ENCODE measurements at places on chromosomes 11 and 22.

- no peak for DNase-seq
Observed at GRCh38 chr11:20443596-20443995, 56.1 kb downstream of the PRMT3 start.

- no peak for DNase-seq
Observed at GRCh38 chr11:42249401-42249800, 789.9 kb upstream of the LRRC4C start.

DNA sequence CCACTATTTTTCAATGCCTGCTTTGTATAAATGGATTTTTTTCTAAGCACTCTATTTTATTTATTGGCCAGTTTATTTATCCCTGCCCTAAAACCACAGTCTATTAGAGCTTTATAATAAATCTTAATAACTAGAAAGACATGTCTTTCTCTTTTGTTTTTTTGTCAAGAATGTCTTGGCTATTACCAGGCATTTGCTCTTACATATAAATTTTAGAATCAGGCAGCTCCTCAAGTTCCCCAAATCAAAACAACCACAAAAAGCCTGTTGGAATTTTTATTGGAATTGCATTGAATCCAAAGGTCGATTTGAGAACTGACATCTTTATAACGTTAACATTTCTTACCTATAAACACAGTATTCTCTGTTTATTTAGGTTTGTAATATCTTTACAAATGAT is 85.8 kb upstream of the SC5D start:
- no peak for DNase-seq

DNA sequence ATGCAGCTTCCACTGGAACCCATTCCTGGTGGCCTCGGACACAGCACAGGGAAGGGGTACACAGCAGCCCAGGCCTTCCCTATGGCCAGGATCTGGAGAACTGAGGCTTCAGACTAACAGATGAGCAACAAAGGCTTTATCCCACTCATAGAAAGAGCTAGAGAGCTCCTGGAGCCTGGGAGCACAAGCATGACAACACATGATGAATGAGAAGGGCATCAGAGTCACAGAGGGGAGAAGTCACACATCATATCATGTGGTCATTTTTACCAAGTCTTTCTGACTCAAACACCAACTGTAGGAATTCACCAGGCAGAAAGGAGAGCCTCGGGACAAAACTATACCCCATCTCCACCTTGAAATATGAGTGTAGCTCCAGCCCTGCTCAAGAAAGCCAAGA is 43.2 kb downstream of the NRXN2 start:
- DNase-seq = no peak

GRCh38 chr11:73931039-73931645 is 19.7 kb upstream of the DNAJB13 start:
- peak; percentile 76 for DNase-seq

DNA sequence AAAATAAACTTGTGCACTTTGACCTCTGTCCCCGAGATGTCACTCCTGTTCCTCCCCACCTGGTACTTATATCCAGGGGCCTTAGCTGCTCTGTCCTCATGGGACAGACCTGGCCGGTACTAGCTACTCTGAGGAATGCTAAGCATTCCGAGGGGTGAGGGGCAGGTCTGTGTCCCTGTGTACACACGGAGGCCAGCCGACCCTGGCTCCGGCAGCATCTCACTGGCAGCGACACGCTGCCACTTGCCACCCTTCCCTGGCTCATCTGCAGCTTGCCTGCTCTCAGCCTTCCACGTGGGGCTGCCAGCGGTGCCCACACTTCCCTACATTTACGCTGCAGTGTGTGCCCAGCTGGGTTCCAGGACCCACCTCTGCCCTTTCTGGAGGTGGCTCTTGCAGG is 21.6 kb upstream of the TEF start:
- DNase-seq = peak; percentile 84

GRCh38 chr22:21915624-21916308 is 36.9 kb downstream of the PPM1F start:
- DNase-seq = peak; percentile 37

GRCh38 chr11:1918436-1919315 is 827 bp upstream of the TNNT3 start:
- no peak for DNase-seq

GRCh38 chr11:114564831-114565230 is 5.2 kb upstream of the NXPE1 start:
- no peak for DNase-seq

DNA sequence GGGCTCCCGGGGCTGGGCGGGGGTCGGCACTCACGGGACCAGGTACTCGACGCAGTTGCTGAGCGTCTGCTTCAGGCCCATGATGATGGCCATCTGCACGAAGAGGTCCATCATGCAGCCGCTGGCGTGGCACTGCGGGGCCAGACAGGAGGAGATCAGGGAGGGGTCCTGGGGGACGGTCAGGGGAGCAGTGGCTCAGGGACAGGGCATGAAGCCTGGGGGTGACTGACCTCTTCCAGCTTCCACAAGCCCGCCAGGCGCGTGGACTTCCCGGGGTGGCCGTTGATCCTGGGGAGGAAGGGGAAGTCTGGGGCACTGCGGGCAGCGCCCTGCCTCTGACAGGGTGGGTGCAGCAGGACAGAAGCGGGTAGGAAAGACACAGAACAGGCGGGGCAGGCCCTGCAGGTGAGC is 6.1 kb upstream of the SIGIRR start:
- no peak for DNase-seq

DNA sequence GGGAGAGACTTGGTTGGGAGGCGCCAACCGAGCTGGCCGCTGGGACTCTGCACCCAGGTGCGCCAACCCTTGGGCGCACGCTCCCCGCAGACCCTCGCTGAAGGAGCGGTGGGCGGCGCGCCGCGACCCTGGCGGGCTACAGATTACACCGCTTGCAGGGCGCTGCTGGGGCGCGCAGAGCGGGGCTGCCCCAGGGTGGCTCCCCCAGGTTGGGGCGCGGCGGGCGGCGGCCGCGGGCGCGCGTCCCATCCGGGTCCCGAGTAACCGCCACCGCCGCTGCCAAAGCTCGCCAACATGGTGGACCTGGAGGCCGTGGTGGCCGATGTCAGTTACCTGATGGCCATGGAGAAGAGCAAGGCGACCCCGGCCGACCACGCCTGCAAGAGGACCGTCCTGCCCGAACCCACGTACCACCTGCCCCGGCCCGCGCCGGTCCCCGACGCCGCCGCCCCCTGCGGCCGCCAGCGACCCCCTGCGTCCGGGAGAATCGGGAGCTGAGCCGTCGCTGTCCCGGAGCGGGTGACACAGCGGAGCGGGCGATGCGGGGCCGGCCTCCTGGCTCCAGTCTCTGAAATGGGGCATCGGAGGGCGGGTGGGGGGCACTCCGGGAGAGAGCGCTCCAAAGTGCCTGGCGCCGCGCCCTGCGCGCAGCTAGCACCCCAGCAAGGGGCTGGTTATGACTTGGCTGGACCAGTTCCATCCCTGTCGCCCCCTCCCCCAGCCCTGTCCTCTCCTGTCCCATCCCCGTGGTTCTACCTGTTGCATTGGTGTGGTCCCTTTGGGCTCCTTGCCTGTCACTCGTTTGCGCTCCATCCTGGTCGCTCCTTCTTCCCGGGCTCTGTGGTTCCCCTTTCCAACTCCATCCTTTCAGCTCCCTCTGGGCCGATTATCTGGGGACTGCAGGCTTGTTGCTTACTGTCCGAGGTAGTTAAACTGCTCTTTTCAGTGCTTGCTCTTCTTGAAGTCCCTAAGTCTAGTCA is 143.3 kb upstream of the GRK3 start:
- peak; percentile 84 for DNase-seq

- DNase-seq = peak; percentile 75
Observed at GRCh38 chr22:37746366-37747079, 49.7 kb downstream of the TRIOBP start.

DNA sequence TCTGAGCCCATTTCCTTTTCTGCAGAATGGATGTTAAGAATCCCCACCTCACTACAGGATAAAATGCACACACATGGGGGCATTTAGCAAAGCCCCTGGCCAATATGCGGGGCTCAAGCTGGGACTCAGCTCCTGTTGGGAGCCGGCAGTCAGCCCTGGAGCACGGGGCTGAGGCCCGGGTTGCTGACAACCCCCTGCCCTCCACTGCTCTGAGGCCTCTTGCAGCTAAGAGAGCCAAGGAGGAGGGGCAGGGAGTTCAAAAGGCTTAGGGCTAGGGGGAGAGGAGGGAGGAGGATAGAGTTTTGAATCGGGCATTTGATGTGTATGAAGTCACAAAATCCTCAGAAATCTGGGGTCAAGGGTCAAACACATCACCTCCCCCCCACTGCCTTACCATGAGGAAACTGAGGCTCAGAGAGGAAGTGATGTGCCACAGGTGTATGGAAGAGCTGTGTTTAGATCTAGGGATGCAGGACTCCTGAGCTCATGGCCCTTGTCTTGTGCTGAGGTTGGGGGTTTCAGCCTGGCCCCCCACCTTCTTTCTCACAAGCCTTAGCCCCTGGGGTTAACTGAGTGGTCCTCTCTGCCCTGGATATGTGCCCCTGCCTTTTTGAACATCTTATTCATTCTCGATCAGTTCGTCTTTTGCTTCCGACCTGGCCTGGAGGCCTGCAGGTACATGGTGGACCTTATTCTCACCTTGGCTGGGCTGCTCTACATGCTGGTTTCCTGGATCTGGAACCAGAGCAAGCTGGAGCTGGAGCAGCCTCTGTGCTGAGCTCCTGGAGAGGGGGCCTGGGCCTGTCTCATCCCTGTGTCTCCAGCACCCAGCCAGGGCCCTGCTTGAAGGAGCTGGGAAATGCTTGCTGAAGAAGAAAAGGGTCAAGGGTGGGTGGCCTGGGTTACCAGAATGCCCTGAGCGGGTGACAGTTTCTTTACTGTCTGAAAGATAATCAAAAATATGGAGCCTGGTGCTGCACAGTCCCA is 80.3 kb downstream of the LRRC32 start:
- DNase-seq = peak; percentile 45

DNA sequence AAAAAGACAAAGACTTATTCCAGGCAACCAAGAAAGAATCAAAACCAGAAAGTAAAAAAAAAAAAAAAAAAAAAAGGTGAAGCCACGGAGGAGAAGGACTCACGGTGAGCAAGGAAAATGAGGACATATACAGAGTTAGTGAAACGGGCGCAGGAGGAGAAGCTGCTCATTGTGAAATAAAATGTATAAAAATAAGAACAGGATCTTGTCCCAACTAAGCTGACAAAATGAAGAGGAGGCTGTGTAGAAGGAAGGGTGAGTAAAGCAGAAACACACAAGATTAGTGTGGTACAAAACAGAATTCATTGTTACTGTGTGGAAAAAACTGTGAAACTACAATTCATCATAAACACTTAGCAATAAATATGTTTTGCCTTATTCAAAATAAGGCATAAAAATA is 7.6 kb downstream of the IL17REL start:
- no peak for DNase-seq

GRCh38 chr11:120185706-120186455 is 25.0 kb upstream of the OAF start:
- peak; percentile 30 for DNase-seq

GRCh38 chr22:19331975-19332374 is 40.5 kb upstream of the CLTCL1 start:
- no peak for DNase-seq

DNA sequence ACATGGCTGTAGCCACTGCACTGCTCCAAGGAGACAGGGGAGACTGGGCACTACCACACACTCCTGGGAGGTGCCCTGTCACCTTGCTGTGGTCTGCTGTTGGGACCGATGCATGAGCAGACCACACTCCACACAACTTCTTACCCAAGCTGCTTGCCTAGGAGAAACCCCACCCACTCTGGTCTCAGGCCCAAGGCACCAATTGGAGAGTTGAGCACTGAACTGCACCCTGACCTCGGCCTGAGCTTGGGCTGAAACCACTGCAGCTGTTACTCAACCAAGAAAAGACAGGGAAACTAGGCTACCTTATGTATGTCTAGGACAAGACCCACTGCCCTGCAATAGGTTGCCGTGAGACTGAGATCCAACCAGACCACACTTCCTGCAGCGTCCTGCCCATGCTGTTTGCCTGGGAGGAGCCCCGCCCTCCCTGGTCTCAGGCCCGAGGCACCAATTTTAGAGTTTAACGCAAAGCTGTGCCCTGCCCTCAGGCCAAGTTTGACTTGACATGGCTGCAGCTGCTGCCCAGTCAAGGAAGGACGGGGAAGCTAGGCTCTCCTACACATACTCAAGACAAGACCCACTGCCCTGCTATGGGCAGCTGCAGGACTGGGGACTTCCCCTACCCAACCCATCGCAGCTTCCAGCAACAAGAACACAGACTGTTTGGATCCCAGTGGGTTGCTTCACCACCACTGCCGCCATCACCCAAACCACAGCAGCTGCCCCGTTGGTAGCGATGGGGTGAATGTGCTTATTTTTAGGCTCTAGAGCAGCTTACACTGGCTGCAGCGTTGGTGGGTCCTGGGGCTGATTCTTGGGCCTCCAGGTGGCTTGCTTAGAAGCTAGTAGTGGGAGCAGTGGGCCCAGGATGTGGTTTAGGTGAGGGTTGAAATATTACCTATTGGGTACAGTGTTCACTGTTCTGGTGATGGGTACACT is 66.8 kb downstream of the BRD1 start:
- peak; percentile 37 for DNase-seq

DNA sequence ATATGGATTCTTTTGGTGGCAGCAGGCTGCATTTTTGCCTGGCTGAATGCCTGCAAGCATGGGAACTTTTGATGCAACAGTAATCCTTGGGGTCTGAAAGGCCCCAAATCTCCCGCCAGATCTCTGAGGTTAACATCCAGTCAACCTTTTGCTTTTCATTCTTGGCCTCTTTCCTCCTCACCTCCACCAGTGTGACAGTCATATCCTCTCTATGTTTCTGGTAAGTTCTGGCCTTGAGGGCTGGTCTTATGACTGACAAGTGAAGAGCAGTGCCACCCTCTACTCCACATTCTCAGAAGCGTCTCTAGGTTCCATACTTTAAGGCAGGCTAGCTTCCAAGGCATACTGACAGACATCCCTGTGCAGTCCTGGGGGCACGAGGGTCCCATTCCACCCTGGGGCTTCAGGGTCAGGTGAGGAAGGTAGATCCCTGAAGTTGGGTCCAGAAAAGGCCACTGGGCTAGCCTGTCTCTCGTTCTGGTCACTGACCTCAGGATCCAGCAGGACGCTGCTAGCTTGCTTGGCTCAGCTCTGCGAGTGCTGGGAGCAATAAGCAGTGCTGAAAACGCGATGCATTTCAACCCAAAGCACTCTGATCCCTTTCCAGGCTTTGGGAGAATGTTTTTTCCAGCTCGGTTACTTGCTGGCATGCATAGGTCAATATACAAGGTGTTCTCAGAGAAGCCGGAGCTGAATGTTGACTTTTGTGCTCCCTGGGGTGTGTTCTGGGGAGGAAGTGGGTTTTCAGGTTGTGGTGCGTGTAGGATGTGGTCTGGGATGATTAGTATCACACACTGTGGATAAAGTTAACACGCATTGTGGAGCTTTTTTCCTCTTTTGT is 75.2 kb downstream of the PTPRJ start:
- DNase-seq = no peak

DNA sequence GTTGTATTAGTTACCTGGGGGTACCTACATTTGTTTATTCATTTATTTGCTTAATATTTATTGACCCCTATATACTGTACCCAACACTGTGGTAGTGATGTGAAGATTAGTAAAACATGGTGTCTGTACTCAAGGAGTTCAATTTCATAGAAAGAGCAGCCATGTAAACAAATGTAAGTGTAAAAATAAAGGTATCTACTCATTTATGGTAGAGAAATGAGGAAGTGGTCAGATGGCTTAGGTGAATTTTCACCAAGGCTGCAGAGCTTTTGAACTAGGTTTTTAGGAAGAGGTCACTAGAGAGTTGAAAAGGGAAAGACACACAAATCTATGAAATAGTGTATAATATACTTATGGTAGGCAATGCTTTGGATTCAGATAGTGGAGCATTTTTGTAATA is 11.1 kb downstream of the CTR9 start:
- no peak for DNase-seq
